ENCODE measurements at places on chromosomes 5 and 9. TPM values are rescaled to one million over a fixed set of nuclear protein-coding genes. Genes with fewer than 3 reads are reported as not detected.

DNA sequence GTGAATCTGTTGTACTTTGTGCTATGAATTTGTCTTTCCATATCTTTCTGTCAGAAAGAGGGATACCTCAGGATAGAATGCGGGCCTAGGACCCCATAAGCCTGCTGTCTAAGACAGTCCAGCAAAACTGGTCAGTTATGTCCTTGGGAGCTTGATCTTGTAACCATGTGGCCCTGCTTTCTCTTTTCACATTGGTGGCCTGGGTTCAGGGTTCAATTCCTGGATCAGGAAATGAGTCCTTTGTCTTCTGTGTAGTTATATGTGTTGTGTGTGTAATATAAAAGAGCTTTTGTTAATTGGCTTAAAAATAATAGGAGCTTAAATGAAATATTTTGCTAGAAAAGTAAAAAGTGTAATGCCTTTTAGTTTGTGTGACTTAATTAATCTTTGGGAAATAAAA, 16.9 kb downstream of the FREM1 start:
- DNase-seq: no peak

PTGR1 gene
- total RNA-seq: 6.8 TPM

DNA sequence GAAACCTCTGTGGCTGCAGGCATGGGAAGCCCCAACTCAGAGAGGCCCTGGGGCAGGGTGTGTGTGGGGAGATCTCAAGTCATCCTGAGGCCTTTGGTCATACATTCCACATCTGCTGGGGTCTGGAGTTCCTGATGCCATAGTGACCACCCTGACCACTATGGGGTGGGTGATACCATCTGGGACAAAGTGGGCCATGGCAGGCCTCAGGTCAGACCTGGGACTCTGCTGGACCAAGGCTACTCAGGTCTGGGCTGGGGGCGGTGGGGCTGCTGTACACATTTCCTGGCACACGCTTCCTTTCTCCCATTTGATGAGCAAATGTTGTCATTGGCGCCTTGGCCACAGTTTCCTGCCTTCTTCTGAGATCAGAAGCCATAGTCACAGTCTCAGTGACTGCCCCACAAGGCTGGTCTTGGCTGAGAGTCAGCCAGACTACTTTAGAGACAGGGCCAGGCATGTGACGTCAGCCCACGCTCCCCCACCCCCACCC, 15.1 kb upstream of the ACSL6 start:
- DNase-seq: no peak

- no peak for DNase-seq
Observed at GRCh38 chr9:33614001-33614687, 90.1 kb downstream of the ANKRD18B start.

DNA sequence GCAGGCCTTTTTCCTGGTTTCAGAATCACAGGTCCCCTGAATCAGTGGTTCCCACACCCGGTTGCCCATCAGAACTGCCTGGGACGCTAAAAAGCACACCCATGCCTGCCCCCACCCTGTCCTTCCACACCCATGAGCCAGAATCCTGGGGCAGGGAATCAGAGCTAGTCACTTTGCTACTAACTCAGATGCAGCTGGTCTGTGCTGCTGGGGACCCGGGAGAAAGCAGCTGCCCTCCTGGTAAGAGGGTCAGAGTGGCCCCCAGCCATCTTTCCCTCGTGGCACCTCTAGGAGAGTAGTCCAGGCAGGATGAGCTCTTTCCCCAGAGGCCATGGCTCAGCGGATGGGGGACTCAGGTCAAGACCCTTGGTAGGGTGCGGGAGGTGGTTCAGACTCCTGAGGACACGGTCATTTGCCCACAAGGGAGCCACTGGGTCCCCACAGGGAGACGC, 11.3 kb upstream of the NUP214 start:
- DNase-seq: no peak

DNA sequence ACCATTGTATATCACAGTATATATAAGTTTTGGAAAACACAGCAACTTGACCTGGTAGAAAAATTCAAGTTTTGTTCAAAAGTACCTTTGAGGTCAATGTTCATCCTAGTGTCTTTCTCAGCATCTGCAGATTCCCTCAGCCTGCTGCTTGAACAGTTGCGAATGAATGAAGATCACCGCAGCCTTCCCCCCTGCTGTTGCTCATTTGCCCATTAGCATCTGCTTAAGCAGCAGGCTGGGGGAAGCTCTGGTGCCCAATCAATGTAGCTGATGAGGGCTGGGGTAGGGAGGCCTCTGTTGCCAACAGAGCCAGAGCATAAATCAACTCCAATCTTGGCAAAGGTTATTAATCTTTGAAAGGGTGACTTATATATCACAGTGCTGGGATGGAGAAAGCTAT, 586.5 kb upstream of the PTPRD start:
- no peak for DNase-seq

GRCh38 chr5:176660860-176661641, 13.8 kb downstream of the TSPAN17 start:
- peak; percentile 51 for DNase-seq

SYK gene
- total RNA-seq: 0.13 TPM

DNA sequence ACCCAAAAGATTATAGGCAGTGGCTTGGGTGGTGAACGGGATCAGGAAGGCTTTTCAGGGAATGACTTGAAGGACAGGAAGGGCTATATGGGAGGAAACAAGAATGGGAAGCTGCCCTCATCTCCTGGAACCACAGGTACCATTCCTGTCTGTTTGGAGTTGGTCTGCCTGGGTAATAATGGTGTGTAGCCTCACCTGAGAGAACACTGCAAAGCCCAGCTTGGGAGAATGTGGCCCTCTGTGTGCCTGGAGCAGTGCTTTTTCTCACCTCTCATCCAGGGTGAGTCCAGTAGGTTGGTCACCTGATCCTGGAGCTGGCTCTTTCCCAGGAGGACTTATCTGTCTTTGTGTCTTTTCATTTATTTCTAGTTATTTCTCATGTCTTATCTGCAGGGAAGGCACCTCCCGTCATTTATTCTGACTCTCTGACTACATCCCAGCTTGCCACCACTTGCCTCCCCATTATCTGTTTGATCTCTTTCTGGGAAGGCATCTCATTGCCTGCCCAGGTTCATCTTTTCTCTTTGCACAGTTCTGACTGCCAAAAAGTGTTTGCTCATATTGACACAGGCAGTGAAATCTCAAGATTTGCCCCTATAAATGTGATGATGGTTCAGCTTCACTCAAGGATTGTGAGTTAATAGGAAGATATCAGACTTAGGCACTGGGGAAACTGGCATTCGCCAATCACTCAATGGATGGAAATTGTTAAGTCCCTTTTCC, 22.5 kb upstream of the OR2S2 start:
- no peak for DNase-seq

DNA sequence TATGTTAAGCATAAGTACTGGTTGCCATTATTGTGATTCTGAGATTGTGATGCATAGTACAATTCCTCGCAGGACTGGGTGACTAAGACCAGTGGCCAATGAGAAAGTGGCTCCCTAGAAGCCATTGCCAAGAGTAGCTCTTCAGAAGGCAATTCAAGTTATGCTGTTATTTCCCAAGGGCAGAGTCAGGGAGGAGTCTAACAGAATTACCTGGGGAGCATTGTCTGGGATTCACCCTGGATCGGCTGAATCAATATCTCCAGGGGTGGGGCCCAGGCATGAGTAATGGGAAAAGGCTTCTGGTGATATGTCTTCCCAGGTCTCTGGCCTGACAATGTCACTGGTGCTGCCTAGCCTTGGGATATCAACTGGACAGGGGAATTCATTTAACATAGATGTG, 10.9 kb upstream of the ARHGEF28 start:
- DNase-seq: no peak

DNA sequence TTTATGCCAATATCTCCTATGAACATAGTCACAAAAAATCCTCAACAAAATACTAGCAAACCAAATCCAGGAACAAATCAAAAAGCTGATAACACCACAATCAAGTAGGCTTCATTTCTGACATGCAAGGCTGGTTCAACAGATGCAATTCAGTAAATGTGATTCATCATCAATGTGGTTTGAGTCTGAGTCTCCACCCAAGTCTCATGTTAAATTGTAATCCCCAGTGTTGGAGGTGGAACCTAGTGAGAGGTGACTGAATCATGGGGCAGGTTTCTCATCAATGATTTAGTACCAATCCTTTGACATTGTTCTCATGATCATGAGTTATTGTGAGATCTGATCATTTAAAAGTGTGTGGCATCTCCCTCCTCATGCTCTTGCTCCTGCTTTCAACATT, 1072.7 kb downstream of the NR2F1-AS1 start:
- DNase-seq: no peak

DNA sequence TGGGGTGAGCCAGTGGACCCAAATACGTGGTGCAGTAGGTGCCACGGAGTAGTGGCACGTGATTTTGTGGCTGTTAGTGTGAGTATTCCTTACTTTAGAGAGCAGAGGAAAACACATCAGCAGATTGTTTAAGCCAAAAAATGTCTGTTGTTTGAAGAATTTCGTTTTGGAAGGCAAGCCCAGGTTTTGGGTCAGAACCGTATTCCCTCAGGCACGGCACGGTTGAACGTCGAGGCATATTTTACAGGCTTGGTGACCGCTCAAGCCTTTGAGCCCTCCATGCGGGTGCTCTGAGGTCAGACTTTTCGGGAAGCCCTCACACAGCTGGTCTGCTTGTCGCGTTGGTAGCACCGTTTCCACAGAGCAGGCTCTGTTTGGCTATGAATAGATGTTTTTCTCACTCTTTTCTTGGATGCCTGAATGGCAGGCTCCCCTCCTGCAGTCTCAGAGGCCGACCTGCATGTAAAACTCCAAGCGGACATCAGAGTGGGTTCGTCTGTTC, 27.2 kb downstream of the NEK6 start:
- DNase-seq: no peak

DNA sequence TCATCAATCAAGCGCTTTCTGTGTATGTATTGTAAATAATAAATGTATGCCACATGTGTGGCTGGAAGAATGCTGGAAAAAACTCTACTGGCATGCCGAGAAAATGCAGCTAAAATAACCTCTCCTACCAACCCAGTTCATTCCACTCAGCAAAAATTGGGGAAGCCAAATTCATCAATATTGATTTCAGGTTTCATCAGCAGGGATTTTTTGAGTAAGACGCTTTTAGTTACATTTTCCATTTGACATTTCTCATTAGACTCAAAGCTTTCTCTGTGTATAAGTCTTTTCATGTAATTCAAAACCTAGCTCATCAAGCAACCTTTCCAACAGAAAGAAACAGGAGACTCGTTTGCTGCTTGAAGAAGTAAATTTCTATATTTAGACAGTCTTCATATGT, 338.1 kb downstream of the DMRT2 start:
- DNase-seq: no peak

- DNase-seq: no peak
Observed at GRCh38 chr5:55453211-55453610, 81.6 kb downstream of the PLPP1 start.

GM2A gene
- 9.2 TPM for total RNA-seq

CDKN2B-AS1 gene
- total RNA-seq: 0.76 TPM

SMIM33 gene
- under 0.01 TPM for total RNA-seq

- DNase-seq: peak; percentile 39
Observed at GRCh38 chr5:55140908-55141665, 18.9 kb upstream of the GPX8 start.

GRCh38 chr5:72268753-72269410, 51.2 kb downstream of the MRPS27 start:
- DNase-seq: peak; percentile 73

KIAA1191 gene
- total RNA-seq: 71.6 TPM

ADAM19 gene
- total RNA-seq: 35.0 TPM

DNA sequence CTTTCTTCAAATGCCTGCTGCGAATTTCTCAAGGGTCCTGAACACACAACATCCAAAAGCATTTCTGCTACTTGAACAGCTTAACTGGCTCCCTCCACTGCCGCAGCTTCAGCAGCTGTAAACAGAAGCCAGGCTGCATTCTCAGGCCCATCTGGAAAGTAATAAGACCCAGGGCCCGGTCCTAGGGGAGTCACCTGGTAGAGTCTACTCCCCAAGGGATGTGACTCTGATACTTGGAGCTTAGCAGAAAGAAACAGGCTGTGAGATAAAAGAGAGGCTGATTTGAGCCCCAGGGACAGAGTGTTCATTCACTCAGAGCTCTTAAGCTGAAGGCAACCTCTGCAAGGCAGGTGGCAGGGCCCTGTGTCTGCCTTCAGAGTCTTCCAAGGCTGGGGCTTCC, 356.8 kb downstream of the SPOCK1 start:
- no peak for DNase-seq

TAS2R1 gene
- not detected for total RNA-seq

DNA sequence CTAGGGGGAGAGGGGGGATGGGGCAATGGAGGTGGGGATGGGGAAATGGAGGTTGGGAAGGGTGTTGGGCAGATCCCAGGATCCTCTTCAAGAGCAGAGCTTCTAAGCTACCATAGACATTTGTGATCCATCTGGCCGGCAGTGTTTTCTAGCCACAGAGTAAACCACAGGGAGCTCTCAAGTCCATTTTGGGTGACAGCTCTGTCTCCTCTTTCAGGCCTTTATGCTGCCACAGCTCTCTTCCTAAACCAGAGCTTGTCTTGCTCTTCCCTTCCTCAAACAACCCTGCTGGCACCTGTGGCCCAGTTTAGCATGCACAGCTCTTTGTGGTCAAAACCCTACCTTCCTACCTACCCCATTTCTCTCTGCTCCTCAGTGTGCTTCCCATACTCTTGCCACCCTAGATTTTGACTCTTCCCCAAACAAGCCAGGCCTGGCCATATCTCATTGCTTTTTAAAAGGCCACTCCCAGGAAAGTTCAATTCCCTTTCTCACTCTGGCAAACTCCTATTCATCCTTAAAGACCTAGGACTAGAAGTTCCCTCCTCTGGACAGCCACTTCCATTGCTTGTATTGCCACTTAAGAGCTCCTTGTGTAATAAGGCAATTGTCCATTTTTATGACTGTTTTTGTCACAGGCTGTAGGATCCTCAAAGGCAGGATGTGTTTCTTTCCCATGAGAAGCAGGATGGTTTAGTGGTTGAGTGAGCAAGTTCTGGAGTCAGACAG, 84.3 kb upstream of the PANK3 start:
- no peak for DNase-seq

DNA sequence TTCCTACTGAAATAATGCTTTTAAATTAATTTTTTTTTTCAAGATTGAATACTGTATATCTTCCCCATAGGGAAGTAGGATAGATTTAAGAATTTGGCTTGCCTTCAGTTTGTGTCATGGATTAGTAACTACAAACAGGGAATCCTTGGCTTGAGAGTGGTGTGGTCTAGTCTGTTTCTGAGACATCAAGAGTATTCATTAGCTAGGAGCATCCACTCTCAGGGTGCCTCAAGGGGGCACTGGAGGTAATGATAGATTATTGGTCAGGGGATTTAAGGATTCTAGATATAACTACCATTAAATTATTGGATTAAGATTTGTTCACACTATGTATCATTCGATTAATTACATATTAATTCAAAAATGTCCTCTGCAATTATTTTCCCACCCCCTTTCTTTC, 91.8 kb upstream of the TXNDC8 start:
- no peak for DNase-seq

GRCh38 chr9:110276781-110277180, 20.5 kb upstream of the TXN start:
- no peak for DNase-seq

DNA sequence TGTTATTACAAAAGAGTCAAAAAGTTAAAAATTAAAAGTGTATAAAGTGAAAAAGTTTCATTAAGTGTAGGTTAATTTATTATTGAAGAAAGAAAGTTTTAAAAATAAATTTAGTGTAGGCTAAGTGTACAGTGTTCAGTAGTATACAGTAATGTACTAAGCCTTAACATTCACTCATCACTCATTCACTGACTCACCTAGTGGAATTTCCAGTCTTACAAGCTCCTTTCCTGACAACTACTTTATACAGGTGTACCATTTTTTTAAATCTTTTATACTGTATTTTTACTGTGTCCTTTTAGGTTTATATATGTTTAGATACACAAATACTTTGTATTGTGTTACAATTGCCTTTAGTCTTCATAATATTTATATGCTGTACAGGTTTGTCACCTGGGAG, 530.2 kb upstream of the FAM174A start:
- no peak for DNase-seq

Data from dermis microvascular lymphatic vessel endothelial cell (primary cell).